ENCODE measurements at places on chromosomes 2 and 18.

DNA sequence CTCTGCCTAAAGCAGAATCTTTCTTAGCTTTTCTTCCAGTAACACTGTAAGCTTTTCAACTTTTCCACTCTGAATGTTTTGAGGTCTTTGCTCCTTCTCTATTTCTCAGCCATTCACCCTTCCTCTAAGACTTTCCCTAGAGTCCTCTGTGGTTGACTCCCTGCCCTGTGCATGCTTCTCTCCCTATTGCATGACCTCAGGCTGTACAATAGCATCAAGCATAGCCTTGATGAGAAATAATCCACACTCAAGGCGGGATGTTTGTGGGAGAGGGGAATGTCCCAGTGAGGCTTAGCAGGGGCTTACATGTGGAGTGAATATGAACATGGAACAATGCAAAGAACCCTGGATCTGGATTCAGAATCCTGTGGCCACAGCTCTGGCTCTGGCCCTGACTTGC lies 48.4 kb upstream of the IGFBP5 start:
- DNase-seq: no peak

- no peak for DNase-seq
These were observed 401.2 kb upstream of the CDH7 start for GRCh38 chr18:65349635-65350034.

- DNase-seq: no peak
These were observed 4.9 kb downstream of the DLGAP1 start for GRCh38 chr18:4450065-4450658.

GRCh38 chr2:194014639-194015038 lies 1642.4 kb upstream of the SLC39A10 start:
- DNase-seq: peak; percentile 51

DNA sequence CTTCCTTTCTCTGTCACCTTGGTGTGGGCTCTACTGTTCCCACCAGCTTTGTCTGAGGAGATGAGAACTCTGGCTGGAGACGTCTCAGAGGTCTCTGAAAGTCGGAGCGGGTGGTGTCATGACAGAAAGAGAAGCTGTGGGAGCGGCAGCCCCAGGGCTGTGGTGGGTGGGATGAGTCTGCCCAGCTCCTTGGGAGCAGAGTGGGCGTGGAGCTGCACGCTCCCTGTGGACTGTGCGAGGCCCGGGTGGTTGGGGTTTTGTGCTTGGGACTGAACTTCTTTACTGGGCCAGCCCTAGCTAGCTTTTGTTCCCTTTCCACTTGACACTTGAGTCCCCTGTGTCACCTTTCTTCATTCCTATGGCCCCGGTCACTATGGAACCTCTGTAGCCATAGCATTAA lies 10.4 kb downstream of the TOGARAM2 start:
- no peak for DNase-seq

- DNase-seq: no peak
These were observed 101.1 kb downstream of the PIGN start for GRCh38 chr18:62085756-62086155.

- no peak for DNase-seq
These were observed 328.5 kb upstream of the FANCL start for GRCh38 chr2:58569475-58570185.

- no peak for DNase-seq
These were observed 1319.7 kb upstream of the CRIM1 start for GRCh38 chr2:35035883-35036282.

- no peak for DNase-seq
These were observed 303.9 kb downstream of the GBX2 start for GRCh38 chr2:235864302-235864701.

DNA sequence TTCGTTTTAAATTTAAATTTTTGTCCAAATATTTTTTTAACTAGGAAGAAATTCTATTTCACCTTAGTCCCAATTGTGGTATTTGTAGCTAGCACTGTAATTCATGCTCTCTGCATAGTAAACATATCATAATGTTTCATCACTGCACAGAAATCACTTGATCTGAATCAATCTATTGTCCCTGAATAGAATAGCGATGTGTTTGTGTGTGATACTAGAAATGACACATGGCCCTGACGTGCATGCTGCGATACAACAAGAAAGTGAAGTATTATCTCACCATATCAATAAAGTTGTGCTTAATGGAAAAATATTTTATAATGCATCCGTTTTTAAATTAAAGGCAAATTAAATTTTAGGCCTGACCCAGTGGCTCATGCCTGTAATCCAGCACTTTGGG lies 10.0 kb downstream of the TTL start:
- DNase-seq: no peak

GRCh38 chr2:9979977-9980376 lies 28.5 kb downstream of the GRHL1 start:
- DNase-seq: no peak

GRCh38 chr18:67510831-67511230 lies 5.7 kb downstream of the DSEL start:
- DNase-seq: no peak

GRCh38 chr2:171957061-171957460 lies 34.8 kb downstream of the HAT1 start:
- peak; percentile 12 for DNase-seq

DNA sequence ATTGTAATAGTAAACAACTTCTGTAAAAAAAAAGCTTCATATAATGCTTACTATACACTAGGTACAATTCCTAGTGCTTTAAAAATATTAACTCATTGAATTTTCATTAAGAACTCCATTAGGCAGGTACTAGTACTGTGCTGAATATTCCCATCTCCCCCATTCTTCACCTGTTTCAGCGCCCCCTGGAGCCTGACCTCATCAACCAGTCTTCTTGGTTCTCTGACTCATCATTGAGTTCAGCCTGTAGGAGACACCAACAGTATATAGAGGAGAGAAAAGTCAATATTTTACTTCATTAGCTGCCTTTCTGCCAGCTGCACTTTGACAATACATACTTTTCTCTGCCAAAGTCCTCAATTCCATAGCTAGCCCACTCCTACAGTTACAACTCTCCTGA lies 1009.9 kb upstream of the KLHL29 start:
- no peak for DNase-seq

DNA sequence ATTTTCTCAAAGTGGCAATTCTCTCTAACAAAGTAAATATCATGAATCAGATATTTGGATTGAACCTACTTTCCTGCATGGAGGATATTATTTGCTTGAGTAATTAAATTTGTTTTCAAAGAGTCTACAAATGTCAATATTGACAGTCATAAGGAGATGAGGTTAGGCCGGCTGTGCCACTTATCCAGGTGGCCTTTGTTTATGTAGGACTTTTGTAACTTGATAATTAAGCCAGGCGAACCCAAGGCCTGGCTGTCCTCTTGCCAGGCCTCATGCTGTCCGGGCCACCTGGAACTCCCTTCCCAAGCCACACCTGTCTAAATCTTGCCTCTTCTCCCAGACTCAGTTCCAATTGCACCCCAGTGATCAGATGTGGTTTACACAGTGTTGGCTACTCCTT lies 255.2 kb downstream of the ACKR3 start:
- peak; percentile 94 for DNase-seq

DNA sequence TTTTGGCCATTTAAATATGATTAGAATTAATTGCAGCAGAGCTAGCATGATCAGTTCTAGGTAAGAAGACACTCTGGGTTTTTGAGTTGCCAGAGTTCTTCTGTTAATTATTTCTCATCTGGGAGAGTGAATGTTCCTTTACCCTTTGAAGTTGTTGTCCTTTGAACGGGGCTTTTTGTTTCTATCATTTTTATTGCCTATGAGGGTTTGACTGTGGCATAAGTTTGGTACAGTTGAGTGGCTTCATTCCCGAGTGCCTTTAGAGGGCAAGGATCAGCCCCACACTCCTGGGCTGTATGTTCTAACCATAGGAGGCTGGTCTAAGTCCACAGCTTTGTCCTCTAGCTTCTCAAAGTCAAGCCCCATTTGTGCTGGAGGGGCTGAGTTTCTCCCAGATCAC lies 804.3 kb downstream of the KCNJ3 start:
- DNase-seq: no peak

DNA sequence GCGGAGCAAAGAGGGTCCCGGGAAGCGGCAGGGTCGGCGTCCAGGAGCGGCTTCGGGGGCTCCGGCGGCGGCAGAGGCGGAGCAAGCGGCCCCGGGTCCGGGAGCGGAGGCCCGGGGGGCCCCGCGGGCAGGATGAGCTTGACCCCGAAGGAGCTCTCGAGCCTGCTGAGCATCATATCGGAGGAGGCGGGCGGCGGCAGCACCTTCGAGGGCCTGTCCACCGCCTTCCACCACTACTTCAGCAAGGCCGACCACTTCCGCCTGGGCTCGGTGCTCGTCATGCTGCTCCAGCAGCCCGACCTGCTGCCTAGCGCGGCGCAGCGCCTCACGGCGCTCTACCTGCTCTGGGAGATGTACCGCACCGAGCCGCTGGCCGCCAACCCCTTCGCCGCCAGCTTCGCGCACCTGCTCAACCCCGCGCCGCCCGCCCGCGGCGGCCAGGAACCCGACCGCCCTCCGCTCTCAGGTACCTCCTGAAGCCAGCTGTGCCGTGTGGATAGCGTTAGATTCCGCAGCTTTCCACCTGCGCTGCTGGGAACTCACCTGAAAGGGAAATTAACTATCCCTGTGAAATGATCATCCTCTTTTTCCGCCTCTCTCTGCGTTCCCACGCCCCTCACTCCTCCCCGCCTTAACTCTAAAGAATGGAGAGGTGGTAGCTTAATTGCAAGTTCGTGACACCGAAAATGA lies 472 bp downstream of the CNOT11 start:
- DNase-seq: peak; percentile 42

- DNase-seq: no peak
These were observed 178.2 kb upstream of the RASGRP3 start for GRCh38 chr2:33298233-33298632.

DNA sequence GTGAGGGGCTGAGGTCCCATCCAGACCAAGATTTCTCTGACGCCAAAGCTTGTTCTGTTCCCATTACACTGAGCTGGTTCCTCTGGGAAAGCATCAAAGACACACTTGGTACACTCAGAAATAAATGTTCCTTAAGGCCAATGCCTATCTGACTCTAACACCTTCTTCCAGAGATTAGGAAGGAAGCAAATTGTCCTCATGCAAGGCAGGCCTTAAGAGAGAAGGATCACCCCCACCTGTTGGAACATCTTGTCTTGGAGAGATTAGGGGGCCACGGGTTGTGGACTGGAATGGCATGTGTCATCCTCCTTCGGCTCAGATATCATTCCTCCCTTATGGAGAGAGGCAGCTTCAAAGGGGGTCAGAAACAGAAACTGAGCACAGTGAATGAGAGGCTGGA lies 100.2 kb downstream of the ANKRD44 start:
- no peak for DNase-seq

- no peak for DNase-seq
These were observed 226.9 kb upstream of the TNP1 start for GRCh38 chr2:217086718-217087117.

DNA sequence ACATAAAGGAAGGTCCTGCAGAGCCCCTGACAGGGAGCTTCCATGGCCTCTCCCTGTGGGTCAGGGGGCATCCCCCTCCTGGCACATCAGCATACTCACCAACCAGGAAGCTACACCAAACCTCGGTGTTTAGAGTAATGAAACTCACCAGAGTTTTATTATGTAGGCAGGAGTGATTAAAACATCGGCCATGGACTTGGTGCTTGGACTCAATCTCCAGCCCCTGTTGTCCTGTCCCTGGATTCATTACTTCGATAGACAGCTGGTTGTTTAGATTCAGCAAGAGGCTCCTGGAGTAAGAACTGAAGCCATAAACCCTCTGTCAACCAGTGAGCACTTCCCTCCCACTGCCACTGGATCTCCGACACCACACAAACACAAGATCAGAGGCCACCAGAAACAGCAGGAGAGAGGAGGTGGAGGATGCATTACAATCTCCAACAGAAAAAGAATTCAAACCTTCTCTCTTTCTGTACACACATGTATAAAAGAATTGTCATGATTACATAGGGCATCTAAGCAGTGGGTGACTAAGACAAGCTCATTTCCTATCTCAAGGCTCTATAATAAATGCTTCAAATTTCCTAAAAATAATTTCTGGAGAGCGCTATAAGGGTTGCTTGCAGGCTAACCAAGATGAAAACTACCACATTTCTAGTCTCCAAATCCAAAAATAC lies 27.2 kb downstream of the TBC1D8 start:
- no peak for DNase-seq

GRCh38 chr2:122340246-122340645 lies 584.8 kb downstream of the TSN start:
- no peak for DNase-seq

DNA sequence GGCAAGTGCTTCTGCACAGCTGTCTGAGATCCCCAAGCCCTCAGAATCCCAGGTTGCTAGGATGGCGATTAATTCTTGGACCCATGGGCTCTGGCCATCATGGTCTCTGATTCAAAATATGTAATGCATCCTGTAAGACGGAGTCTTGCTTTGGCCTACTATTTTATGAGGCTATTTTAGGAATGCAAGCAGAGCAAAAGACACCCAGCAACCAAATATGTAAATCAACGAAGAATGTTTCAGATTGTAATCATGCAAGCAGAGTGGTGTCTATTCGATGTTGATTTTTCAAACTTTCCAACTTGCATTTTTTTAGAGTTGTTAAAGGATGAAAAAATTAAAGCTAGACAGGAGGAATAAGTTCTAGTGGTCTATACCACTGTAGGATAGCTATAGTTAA lies 154.8 kb downstream of the COL6A3 start:
- no peak for DNase-seq

DNA sequence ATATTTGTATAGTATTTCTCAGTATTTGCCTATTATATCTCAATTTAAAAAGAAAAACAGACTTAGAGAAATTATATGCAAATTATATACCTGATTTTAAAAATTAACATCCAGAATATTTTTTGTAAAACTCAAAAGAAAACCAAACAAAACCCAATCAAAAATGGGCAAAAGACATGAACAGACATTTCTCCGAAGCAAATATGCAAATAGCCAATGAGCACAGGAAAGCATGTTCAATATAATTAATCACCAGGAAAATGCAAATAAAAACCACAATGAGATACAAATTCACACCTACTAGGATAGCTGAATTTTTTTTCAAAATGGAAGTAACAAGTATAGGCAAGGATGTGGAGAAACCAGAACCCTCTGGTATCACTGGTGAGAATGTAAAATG lies 108.0 kb downstream of the USP34 start:
- DNase-seq: no peak

DNA sequence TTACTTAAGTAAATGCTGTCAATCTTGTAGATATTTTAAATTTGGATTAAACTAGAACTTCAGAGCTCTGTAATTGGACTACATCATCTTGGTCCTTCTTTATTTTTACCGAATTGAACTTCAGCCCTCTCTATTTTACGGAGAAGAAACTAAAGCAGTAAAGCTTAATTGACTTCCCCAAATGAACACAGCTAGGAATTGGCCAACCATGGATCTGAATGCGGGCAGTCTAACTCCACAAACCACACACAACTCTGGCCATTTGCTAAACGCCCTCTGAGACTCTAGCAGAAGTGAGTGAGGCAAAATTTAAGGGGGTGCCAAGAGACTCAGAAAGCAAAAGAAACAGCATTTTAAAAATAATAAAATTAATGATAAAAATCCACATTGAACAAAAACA lies 86.3 kb upstream of the KCTD1 start:
- DNase-seq: no peak

GRCh38 chr2:19949071-19949470 lies 40.8 kb downstream of the WDR35 start:
- no peak for DNase-seq

All from NCI-H748 treated with DMSO at 0.1 percent for 48 hours (cell line).